ENCODE measurements at places on chromosomes 2 and 18. TPM values are rescaled to one million over a fixed set of nuclear protein-coding genes. Genes with fewer than 3 reads are reported as not detected.

DNA sequence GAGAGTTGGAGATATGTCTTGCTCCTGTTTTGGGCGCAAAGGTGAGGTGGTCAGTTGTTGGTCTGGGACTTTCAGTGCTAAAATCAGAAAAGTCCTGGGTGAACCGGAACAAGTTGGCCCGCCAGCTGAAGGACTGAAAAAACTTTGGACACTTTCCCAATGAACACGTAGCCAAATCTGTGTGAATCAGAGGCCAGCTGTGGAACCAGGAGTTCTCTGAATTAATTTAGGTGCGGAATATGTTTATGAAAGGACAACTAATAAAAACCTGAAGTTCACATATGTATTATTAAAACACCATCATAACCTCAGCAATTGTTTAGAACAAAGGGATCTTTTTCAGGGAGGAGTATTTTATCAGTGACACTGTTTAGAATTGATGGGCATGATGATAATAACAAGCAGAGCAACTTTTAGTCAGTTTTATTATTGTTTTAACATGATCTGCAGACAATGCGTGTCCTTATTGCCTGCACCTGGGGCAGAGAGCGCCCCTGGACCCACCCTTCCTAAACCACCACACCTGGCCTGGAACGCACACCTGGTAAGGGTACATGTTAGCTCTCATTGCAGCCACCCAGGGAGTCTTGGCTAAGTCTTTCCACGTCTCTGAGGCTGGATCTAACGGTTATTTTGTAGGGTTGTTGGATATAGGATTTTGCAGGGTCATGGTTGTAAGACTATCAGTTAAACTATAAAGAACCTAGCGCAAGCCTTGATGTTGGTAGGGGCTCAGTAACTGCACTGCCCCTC lies 9.9 kb upstream of the ODC1 start:
- DNase-seq, result peak; percentile 68

GRCh38 chr2:215407061-215407460 lies 28.8 kb downstream of the FN1 start:
- no peak for DNase-seq

MAP4K3 gene
- total RNA-seq, result 40.8 TPM

DNA sequence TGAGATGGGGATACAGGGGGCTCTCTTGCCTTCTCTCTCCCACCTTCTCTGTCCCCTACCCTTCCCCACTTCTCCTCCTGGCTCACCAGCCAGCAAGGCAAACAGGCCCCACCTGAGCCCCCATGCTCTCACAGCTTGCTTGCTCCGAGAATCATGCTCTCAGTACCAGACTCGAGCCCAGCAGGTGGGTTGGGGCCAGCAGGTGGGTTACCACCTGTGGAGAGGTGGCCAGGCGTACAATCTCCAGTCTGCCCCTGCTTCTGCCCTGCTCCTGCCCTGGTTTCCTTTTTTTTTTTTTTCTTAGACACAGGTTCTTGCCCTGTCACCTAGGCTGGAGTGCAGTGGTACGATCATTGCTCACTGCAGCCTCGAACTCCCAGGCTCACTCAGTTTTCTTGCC lies 214.5 kb downstream of the SH3RF3 start:
- no peak for DNase-seq

DNA sequence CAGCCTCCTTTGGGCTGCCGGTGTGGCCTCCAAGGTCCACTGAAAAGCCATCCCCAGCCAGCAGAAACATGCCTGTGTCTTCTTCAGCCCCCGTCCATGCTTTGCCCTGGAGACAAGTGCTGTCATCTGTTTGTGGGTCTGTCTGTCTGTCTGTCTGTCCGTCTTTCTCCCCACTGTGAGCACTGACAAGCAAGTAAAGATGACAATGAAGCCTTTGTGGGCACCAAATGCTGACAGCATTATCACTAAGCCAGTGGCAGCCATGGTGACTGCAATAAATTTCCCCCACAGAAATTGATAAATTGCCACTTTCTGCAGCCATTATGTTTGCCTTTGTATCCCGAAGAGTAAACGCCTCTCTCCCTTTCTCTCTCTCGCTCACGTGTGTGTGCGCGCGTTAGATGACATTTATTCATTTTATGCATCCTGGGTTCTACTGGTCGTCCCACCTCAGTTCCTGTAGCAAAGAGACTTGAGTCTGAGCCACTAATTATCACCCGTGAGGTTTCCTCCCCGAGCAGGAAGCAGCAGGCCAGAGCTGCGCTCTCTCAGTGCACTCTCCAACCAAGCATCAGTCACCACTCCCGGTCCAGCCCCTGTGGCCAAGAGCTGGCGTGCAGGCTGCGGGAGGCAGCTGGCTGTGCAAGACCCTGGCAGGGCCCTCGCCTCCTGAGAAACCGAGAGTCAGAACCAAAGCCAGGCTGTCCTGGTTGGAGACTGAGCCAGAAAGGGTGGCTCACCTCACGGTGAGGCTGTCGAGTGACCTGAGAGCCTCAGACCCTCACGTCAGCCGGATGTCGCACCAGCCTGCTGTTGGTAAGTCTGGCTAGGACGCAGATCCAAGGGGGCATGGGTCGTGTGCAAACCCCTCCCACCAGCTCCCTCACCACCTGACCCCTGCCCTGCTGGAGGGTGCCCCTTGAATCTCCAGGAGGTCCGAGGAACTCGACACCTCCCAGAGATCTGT lies 6.9 kb downstream of the STEAP3 start:
- peak; percentile 61 for DNase-seq

- DNase-seq, result no peak
These were observed 108.4 kb upstream of the RMDN2 start for GRCh38 chr2:37816686-37817085.

- peak; percentile 1 for DNase-seq
These were observed 37.9 kb downstream of the SS18 start for GRCh38 chr18:26052505-26052904.

ATG4B gene
- total RNA-seq, result 30.0 TPM

ESPNL gene
- 1.3 TPM for total RNA-seq

GRCh38 chr2:153873052-153874048 lies 1.6 kb downstream of the GALNT13 start:
- no peak for DNase-seq

GRCh38 chr2:163248376-163249253 lies 410.0 kb upstream of the KCNH7 start:
- no peak for DNase-seq

DNA sequence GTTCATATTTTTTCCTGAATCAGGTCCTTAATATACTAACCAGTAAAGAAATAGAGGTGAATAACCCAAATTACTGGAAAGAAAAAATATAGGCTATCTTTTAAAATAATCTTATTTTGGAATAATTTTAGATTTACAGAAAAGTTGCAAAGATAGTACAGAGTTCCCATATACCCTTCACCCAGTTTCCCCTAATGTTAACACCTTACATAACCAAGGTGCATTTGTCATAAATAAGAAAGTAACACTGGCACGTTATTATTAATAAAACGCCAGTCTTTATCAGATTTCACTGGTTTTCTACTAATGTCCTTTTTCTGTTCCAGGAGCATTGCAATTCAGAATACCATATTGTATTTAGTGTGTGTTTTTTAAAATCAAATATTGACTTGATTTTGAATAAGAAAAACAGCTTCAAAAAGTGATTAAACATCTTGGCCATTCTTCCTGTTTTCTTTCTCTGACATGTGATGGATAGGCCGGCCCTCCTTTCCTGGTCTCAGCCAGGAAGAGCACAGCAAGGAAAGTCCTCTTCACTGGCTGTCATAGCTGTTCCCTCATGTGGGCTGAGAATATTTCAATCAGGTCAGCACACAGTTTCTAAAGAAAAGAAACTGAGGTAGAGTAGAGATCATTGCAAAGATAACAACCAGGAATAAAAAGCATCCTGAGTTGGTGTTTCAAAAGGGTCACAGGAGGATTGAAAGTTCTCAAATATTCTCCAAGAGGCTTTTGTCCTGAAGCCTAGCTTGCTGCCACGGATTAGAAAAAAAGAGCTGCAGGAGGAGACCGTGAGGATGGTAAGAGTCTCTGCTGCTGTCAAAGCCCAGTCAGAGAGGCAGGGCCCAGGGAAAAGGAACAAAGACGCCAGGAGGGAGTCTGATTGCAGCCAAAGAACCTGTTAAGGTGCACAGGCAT lies 79.3 kb upstream of the ARL5A start:
- DNase-seq, result no peak

GRCh38 chr2:233006648-233007047 lies 6.4 kb downstream of the NGEF start:
- no peak for DNase-seq

GRCh38 chr2:46076875-46077274 lies 220.3 kb upstream of the EPAS1 start:
- no peak for DNase-seq

DNA sequence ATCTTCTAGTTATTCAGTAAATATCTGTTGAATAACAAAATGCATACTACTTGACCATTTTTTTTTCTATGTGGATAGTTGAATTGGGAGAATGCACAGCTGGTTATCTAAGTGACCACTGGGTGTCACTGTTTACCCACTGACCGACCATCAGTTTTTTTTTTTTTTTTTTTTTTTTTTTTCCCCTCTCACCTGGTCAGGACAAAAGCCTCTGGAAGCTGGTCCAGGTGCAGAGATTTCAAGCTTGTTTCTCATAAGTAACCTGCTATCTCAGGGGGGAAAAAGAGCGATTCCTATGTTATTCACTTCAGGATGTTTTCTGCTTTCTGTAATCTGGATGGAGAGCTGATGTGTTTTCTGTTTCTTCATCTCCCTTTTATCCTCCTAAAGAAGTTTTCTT lies 256.0 kb downstream of the DCDC2C start:
- peak; percentile 41 for DNase-seq

DNA sequence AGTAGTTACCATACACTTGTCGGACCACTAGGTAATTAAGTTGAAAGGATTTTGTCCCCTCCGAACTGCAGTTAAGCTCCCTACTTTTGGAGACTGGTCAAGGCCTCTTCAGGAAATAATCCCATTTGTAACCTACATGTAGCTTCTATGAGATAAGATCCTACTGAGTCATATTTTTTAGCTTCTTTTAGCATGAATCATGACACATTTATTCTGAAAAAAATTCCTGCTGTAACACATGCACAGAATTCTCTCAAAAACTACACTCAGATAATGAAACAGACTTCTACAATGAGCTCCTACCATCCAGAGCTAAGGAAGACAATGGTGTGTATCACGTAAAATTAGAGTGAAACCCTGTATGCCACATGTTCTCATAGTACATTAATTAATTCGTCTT lies 100.7 kb upstream of the CCDC195 start:
- DNase-seq, result peak; percentile 91

DNA sequence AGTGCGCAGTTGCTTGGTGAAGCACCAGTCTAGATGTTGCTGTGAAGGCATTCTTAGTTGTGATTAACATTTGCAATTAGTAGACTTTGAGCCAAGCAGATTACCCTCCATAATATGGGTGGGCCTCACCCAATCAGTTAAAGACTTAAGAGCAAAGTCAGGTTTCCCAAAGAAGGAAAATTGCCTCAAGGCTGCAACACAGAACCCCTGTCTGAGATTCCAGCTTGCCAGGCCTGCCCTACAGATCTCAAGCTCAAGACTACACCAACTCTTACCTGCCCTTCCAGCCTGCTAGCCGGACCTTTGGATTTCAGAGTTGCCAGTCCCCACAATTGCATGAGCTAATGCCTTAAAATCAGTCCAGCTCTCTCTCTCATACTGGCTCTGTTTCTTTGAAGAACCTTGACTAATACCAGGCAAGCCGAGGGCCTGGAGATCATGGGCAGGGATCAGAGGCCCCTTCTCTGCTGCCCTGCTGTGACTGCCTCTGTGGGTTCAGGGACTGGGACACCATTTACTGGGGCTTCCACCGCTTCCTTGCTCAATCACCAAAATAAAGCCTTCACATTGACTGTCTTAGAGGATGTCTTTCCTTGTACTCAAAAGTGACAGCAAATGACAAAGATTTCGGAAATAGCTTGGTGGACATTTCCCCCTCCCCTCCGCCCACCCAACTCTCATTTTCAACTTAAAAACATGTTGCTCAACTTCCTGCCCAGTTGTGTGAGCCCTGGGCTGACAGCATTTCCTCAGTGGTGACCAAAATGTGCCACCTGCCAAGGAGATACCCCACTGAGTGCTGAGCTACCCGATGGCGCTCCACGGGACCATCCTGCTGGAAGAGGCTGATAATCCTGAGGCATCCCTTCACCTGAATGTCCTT lies 86.7 kb downstream of the GALNT14 start:
- no peak for DNase-seq

DSC2 gene
- under 0.01 TPM for total RNA-seq

MC5R gene
- total RNA-seq, result not detected

MERTK gene
- total RNA-seq, result 6.6 TPM

DNA sequence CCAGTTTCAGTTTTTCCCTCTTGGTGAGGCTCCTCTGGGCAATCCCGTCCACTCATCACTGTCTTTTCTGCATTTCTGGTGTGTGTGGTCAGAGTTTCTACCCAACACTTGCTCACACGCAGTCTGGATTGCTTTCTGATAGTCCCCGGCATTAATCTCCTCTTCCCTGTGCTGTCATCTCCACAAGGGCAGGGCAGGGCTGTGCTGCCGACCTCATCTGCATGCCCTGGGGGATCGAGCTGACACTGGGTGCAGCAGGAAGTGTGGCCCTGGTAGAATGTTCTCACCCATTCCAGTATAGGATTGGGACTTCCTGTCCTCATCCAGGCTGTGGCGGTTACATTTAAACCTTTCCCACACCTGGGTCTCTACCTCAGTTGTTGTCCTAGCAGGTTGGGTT lies 80.0 kb upstream of the FAM136A start:
- no peak for DNase-seq

GRCh38 chr2:158393886-158394285 lies 62.7 kb downstream of the CCDC148 start:
- no peak for DNase-seq

MAB21L4 gene
- total RNA-seq, result not detected

DNA sequence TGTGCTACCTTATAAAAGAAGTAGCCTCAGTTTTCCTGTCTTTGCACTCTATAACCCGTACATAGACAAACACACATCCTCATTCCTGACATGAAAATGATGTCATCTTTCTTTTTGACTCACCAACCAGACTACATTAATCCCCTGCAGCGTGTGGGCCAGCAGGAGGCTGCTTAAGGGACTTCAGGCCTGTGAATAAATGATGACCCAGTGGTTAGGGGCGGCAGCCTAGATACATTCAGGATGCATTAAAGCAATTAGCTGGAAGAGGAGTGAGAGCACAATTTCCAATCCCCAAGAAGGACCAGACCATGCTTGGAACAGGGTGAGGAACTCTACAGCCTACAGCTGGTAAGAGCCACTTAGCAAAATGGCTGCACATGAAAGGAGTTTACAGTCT lies 57.3 kb upstream of the KLF7 start:
- DNase-seq, result peak; percentile 44

DIPK1C gene
- not detected for total RNA-seq
